ENCODE measurements at places on chromosomes 1 and 21.

DNA sequence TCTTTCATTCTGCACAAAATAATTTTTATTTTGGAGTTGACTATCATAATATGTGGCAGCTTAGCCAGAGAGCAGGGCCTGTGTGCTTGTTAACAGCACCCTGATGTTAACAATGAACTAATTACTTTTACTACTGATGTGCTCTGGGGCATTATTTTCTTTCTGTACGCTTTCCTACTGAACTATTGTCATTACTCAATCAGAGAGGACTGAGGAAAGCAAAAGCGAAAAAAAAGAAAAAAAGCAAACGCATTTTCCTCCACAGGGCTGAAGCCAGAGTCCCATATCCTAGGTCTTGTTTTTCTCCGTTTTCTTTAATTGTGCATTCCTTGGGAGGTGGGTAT, 221.2 kb downstream of the TTLL7 start:
- no peak for DNase-seq

DNA sequence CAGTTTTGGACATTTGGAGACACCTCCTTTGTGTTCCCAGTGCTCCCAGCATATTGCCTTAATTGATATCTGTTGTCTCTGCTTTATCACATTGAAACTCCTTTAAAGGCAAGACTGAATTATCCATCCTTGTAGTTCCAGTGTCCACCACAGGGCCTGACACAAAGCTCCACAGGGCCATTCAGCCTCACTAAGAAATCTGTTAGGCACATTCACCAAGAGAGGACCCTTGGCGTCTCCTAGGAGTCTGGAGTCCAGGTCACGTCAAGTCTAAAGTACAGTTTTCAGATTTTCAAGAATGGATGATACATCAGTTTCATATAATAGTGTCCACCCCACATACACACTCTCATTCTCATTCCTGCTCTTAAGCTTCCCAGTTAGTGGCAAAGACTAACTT, 4.8 kb downstream of the ACP6 start:
- no peak for DNase-seq

- no peak for DNase-seq
Measured at GRCh38 chr1:183995322-183996039, 42.0 kb downstream of the COLGALT2 start.

GRCh38 chr1:13593511-13594131, 10.0 kb downstream of the PDPN start:
- no peak for DNase-seq

DNA sequence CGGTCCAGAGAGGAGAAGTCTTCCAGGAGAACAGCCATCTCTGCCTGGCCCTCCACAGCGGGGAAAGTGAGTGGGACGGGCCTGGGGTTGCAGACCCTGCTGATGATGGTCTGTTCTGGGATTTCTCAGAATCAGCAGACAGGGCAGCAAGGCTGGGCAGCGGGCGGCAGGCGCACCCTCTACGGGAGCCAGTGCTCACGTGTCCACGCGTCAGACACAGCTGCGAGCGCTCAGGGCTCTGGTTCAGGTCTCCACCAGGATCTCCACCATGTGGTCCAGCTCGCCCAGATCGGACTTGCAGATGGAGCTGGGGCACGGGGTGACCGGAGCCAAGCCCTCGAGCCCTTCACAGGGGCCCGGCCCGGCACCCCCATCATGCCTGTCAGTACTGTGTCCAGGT, 5.5 kb downstream of the CLCA4 start:
- no peak for DNase-seq

DNA sequence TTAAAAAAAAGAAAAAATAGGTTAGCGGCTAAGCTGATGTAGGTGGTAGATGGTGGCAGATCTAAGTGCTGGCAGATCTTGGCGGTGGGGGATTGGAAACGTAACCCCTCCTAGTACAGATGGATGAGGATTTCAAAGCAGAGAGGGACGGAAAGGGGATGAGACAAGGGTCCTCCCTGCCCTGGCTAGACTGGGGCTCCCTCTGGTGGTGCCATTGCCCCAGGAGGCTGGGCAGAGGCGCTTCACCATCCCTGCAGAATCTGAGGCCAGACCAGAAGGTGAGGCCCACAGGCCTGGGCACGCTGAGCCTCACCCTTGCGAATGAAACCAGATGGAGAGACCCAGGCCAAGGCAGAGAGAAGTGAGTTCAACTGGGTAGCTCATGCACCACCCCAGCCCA, 7.0 kb upstream of the PLEKHA6 start:
- DNase-seq = peak; percentile 24

DNA sequence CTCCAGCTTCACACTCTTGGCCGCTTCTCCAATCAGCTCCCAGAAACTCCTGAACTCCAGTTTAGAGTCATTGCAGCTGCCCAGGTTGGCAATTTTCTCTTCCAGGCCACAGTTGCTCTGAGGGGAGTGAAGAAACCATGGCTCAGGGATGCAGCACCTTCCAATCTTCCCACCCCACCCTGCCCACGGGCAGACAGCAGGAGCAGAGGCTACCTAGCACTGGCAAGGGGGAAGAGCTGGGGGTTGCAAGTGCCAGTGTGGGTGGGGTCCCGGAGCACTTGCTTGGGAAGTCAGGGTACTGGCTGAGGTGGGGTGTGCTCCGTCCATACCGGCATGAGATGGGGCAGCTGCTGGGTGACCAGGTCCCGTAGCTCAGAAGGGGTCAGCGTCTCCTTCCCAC, 1.2 kb downstream of the S100A14 start:
- no peak for DNase-seq

- no peak for DNase-seq
Measured at GRCh38 chr1:199041173-199041914, 402.5 kb downstream of the PTPRC start.

DNA sequence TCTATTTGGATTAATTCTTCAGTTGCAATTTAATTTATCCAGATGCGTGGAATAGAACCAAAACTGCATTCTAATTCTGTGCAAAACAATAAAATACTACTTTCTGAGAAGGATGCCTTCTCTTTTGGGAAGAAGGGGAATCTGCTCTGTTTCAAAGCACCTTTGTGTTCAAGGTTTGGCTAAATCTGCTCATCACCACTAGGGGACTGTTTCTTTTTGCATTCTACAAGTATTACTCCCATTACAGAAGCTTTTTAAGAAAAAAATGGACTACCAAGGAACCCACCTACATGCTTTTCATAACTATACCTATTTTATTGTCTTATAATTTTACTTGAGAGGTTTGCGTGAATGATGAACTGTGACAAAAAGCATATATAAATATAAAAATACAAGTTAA, 18.2 kb downstream of the MRPS6 start:
- no peak for DNase-seq

GRCh38 chr1:109091078-109091838, 694 bp downstream of the TMEM167B start:
- no peak for DNase-seq

GRCh38 chr1:93967306-93967705, 58.1 kb upstream of the GCLM start:
- DNase-seq = no peak

DNA sequence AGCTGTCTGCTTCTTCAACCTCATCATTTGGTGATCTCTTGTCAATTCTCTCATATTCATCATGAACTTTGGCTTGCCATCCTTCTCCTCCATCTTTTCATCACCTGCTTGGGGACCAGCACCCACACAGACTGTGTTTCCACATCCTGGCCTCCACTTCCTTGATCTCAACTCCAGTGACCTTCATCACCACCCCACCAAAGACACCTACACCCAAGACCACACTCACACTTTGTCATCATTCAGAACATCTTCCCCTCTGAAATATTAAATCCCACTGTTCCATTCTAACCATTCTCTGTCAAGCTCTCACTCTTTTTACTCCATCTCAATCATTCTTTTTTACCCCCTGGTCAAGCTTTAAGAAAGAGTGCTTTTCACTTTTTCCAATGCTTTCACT, 115.5 kb upstream of the VAV3 start:
- DNase-seq = peak; percentile 12

DNA sequence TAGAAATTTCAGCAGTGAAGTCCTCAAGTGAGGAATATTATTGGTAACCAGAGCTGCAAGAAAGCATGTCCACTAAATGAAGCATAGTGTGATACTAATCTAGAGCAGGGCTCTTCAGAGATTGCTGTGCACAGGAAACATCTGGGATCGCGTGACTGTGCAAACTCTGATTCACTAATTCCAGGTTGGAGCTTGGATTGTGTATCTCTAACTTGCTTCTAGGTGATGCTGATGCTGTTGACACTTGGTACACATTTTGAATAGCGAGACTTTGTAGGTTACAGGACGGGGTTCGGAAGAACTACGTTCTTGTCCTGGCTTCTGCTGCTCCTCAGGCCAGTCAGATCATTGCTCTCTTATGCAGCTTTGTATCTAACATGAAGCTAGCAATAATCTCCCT, 66.5 kb downstream of the PRRX1 start:
- DNase-seq = no peak

DNA sequence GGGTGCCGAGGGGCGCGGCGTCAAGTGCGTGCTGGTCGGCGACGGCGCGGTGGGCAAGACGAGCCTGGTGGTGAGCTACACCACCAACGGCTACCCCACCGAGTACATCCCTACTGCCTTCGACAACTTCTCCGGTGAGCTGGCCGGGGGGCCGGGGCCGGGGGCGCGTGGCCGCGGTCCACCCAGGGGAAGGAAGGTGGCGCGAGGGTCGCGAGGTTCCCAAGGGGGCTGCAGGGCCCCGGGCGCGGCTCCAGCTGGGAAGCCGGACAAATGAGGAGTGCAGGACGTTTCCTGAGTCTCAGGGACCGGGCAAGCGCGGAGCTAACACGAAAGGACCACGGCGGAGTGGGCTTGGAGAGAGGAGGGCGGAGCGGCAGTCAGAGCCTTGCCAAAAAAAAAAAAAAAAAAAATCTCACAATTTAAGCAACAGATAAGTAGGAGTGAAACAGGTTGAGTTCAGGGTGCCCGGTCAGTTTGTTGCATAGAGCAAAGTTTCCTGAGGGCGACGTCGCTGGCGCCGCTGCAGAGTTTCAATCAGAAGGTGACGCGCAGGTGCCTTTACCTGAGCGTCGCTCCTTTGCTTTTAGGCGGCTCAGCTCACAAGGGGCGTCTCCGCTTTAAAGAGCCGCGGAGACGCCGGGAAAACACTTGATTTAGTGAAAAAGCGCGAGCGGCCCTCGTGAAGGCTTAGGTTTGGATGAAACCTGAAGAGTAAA, 750 bp downstream of the RHOU start:
- peak; percentile 0 for DNase-seq

- DNase-seq = no peak
Measured at GRCh38 chr1:106964495-106964894, 92.0 kb upstream of the PRMT6 start.

DNA sequence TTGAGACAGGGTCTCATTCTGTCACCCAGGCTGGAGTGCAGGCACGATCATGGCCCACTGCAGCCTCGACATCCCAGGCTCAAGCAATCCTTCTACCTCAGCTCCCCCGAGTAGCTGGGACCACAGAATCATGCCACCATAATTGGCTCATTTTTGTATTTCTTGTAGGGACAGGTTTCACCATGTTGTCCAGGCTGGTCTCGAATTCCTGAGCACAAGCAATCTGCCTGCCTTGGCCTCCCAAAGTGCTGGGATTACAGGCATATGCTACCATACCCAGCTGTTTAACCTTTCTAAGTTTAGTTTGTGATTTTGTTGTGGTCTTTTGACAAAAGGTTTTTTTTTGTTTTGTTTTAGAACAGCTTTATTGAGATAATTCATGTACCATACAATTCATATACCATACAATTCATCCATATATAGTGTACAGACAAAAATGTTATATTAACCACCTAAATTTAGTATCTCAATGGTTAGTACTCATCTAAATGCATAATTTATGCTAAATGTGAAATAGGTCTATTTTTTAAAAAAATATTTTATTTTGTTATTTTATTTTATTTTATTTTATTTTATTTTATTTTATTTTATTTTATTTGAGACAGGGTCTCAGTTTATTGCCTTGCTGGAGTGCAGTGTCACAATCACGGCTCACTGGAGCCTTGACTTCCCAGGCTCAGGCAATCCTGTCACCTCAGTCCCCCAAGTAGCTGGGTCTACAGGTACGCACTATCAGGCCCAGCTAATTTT, 8.9 kb downstream of the ZMPSTE24 start:
- DNase-seq = no peak

GRCh38 chr1:102799496-102799895, 308.8 kb downstream of the COL11A1 start:
- DNase-seq = no peak

- DNase-seq = no peak
Measured at GRCh38 chr1:108100148-108100547, 100.0 kb downstream of the SLC25A24 start.

GRCh38 chr1:228955691-228956090, 220.4 kb downstream of the RHOU start:
- DNase-seq = no peak

DNA sequence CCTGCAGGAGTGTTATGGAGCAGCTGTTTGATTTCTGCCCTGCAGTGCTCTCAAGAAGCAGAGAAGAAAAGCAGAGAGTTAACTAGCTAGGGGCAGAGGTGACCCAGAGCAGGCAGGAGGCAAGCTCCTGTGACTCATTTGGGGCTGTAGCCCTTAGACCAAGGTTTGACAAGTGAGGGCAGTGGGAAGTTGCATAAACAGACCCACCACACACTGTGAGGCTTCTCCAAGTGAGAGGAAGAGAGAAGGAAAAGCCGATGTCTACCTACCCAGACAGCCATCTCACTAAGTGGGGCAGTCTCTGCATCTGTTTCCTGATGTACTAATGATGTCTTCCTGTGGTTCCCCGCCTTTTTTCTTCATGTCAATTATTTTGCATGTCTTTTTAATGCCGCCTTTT, 159.9 kb upstream of the NR5A2 start:
- DNase-seq = no peak

GRCh38 chr1:119646521-119647227, 1.4 kb downstream of the ZNF697 start:
- DNase-seq = no peak

DNA sequence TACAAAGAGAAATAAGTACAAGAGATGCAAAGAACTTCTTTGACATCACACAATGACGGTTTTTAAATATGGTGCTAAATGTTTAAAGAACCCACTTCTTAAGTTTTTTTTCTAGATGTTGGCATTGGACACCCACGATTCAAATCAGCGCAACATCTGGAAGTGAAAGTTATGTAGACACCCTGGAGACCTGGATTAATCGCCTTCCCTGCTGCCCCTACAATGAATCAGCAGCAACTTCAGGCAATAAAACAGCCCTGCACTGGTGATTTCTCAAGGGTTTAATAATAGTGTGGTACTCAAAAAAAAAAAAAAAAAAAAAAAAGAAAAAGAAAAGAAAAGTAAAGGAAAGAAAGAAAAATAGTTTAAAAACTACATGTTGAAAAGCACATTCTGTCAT, 248.3 kb downstream of the NUF2 start:
- DNase-seq = no peak

DNA sequence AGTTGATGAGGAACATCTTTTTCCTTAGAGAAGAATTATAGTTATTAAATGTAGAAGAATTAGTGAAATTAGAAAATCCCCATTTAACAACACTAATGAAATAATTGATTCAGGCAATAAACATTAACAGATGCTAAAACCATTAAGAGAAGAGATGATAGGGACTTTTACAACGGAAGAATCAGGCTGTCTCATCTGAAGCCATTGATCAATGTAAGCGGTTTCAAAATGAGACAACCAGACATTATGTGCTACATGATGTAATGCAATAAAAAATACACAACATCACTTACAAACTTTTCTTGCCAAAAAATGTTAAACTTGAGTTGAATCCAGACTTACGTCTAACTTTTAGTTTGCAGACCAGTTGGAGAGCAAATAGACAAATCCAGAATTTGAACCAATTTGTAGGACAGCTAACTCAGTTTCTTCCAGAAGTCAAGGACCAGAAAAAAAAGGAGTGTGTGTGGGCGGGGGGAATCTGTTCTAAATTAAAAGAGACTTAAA, 165.4 kb upstream of the DPT start:
- no peak for DNase-seq
